ENCODE measurements at places on chromosomes 5 and 9.
A peak's percentile ranks its signal among the peaks of the same experiment; 100 is the strongest.

GRCh38 chr9:133103183-133103986, 17.7 kb downstream of the RALGDS start:
- H3K27ac ChIP-seq, result no peak overlapping the region
- no peak overlapping the region for H3K4me3 ChIP-seq
- no peaks in the 10 kb centered on the region for H3K4me1 ChIP-seq
- peak; percentile 71 for DNase-seq
- peaks cover 20% of the 10 kb centered on the region for H3K36me3 ChIP-seq
- H3K27me3 ChIP-seq, result no peaks in the 10 kb centered on the region

DNA sequence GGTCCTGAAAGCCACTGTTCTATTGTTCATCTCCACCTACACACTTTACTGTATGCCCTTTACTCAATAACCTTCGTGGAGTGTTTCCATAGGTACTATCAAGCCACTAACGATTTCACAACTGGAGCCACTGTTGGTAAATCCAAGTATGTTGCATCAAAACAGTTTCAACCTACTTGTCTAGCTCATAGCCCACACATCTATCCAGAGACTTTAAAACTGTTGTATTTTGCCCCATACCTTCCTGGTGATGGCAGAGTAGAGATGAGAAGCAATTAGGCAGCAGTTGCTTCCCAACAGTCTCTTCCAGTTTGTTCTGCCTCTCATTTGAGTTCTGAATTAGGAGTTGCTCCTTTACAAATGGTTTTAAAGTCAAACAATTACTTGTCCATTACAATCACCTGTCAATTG, 607 bp downstream of the FAXDC2 start:
- no peak overlapping the region for H3K27ac ChIP-seq
- H3K4me1 ChIP-seq, result peaks cover 9% of the 10 kb centered on the region
- no peak for DNase-seq
- no peak overlapping the region for H3K4me3 ChIP-seq
- no peaks in the 10 kb centered on the region for H3K36me3 ChIP-seq

GRCh38 chr5:149796030-149796429, 65.9 kb downstream of the PPARGC1B start:
- no peaks in the 10 kb centered on the region for H3K36me3 ChIP-seq
- H3K4me3 ChIP-seq, result no peak overlapping the region
- H3K27me3 ChIP-seq, result no peaks in the 10 kb centered on the region
- H3K27ac ChIP-seq, result no peak overlapping the region

- H3K36me3 ChIP-seq, result no peaks in the 10 kb centered on the region
- DNase-seq, result no peak
- no peak overlapping the region for H3K4me3 ChIP-seq
- H3K4me1 ChIP-seq, result peaks cover 41% of the 10 kb centered on the region
- no peaks in the 10 kb centered on the region for H3K27me3 ChIP-seq
These were observed 164.2 kb upstream of the TARS1 start for GRCh38 chr5:33276628-33276950.

DNA sequence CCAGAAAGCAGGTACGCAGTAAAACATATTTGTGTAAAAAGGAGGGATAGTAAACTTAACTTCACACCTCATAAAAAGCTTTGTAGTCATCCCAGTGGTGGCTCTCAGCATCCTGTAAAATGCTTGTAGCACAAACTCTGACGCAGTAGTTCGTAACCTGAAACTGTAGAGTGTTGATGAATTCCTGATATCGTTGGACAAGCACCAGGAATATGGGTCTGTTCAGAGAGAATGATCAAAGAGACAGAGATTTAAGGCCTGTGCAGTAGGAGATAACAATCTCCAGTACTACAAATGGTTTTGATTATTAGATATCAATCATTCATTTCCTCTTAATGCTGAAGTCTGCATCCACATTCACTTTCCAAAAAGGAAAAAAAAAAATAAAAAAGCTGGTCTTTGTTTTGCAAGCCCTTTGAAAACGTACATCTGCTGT, 148.5 kb downstream of the KIAA0825 start:
- no peak for DNase-seq
- no peaks in the 10 kb centered on the region for H3K27me3 ChIP-seq
- H3K36me3 ChIP-seq, result no peaks in the 10 kb centered on the region
- H3K27ac ChIP-seq, result no peak overlapping the region
- no peaks in the 10 kb centered on the region for H3K4me1 ChIP-seq
